ENCODE measurements at places on chromosomes 13 and 19.
A peak's percentile ranks its signal among the peaks of the same experiment; 100 is the strongest.

- no peak for DNase-seq
Measured at GRCh38 chr19:28508666-28509065, 704.3 kb downstream of the UQCRFS1 start.

- no peak for DNase-seq
Measured at GRCh38 chr19:23698711-23699520, 11.9 kb upstream of the ZNF675 start.

GRCh38 chr13:104949840-104950740, 1585.4 kb downstream of the EFNB2 start:
- DNase-seq, result no peak

DNA sequence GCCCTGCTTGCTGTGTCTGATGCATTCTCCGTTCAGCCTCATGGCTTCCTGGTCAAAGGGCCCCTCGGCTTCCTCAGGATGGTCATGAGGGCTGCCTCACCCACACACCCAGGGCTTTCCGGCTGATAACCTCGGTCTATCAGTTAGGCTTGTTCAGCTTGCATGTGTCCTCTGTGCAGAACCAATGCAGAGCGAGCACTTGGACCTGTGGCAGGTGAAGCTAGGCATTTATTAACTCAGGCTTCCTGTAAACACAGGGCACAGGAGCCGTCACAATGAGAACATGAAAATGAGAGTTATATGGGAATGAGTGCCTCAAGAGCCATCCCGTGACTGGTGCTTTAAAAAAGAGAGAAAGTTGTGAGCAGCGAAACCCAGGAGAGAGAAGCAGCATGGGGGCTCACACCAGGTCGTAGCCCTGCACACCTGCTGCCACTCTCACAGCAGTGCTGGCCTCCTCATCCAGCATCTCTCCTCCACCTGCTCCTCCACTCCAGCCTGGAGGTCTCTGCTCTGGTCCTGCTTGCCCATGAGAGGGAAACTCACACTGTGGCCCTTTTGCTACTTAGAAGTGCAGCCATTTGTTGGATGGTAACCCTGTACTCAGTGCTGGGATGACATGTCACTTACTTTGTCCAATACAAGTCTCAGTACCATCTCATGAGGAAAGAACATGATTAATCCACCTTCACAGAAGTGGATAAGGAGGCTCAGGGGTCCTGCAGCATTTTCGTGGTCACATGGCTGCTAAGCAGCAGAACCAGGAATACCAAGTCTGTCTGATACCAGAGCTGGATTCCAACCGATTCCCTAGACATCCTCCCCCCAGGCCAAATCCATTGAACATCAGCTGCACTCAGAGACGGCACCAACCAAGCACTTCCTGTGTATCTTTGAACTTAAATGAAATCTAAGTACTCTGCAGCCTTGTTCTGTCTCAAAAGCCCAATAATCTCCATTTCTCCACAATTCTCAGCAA, 50.5 kb upstream of the IRS2 start:
- no peak for DNase-seq

DNA sequence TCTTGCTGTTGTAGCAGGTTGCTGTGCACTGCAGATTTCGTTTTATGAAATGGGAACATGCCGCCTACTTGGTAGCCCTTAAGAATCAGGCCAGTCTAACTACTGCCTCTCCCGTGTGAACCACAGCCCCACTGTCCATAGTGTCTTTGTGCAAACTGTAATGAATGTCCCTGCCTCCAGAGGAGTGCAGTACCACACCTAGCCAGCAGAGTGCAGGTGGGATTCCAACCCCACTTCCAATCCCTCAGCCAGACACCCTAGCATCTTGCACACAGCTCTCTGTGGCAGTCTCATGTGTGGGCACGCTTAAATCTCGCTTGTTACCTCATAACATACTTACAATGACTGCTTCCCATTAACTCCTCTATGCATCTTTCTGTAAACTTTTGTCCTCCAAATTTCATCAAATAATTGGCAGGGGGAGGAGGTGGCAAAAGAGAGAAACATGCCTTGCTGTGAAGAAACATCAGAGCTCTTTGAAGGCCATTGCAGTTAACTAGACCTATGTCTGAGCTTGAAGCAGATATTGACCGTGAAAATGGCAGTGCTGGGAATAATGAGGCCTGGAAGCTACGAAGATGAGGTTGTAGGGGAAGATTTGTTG, 47.2 kb downstream of the ZAR1L start:
- peak; percentile 51 for DNase-seq

DNA sequence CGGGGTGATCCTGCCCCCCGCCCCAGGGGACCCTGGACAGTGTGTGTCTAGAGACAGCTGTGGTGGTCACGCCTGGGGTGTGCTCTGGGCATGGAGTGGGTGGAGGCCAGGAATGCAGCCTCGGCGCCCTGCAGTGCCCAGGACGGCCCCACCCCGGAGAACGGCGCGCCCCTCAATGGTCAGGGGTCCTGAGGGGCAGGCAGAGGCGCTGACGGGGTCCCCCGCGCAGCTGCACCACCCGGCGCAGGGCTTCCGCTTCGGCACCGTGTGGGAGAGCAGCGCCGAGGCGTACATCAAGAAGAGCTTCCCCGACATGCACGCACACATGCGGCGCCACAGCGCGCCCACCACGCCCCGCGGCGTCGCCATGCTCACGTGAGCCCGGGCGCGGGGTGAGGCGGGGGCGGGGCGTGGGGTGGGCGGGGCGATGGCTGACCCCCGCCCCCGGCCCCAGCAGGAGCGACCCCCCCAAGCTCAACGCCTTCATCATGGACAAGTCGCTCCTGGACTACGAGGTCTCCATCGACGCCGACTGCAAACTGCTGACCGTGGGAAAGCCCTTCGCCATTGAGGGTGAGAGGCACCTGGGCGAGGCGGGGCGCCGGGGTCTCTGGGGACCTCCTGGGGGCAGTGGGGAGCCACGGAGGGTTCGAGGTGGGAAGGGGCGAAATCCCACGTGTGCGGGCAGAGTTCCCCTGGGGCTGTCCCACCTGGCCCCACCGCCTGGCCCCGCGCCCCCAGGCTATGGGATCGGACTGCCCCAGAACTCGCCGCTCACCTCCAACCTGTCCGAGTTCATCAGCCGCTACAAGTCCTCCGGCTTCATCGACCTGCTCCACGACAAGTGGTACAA, 7.4 kb downstream of the GRIN3B start:
- DNase-seq, result no peak

DNA sequence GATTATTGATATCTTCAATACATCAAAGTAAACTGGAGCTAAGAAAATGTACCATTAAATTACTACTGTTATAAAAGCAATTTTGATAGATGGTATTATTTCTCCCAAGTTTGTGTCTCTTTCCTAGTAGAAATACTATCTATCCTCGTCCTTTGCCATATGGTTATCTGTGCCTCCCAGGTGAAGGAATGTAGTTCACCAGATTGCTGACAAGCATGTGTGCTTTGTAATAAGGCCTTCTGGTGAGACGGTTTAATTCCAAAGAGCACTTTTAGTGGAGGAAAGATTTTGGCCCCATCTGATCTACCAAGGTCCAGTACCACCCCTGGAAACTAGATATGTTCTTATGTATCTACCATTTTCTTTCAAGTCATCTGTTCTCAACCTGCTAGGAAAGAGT, 243.6 kb downstream of the DLEU7 start:
- DNase-seq, result no peak

- no peak for DNase-seq
Measured at GRCh38 chr13:76610819-76611415, 275.3 kb downstream of the KCTD12 start.

DNA sequence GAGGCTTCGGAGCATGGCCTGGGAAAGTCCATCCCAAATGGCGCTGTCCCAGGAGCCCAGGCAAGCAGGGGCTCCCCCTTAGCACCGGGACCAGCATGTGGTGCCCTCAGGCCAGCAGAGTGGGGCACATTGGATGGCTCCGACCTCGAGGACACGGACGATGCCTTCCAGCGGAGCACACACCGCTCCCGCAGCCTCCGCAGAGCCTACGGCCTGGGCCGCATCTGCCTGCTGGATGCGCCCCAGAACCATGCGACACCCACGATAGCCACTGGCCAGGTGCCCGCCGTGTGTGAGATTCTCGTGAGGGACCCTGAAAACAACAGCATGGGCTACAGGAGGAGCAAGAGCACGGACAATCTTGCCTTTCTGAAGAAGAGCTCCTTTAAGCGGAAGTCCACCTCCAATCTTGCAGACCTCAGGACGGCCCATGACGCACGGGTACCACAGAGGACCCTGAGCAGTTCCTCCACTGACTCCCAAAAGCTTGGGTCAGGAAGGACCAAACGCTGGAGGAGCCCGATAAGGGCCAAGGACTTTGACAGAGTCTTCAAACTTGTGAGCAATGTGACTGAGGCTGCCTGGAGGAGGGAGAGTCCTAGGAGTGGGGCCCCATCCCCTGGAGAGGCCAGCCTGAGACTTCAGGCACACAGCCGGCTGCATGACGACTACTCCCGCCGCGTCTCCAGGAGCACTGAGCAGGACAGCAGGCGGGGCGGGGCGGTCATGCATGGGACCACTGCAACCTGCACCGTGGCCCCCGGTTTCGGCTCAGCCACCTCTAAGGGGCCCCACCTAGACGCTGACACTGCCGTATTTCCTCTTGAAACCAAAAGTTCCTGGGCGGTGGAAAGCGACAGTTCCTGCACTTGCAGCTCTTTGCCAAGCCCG, 63.1 kb downstream of the SPATA13 start:
- DNase-seq, result no peak

- no peak for DNase-seq
Measured at GRCh38 chr13:32216281-32216680, 98.9 kb downstream of the ZAR1L start.

GRCh38 chr13:74103970-74104555, 30.1 kb downstream of the KLF12 start:
- DNase-seq, result no peak

DNA sequence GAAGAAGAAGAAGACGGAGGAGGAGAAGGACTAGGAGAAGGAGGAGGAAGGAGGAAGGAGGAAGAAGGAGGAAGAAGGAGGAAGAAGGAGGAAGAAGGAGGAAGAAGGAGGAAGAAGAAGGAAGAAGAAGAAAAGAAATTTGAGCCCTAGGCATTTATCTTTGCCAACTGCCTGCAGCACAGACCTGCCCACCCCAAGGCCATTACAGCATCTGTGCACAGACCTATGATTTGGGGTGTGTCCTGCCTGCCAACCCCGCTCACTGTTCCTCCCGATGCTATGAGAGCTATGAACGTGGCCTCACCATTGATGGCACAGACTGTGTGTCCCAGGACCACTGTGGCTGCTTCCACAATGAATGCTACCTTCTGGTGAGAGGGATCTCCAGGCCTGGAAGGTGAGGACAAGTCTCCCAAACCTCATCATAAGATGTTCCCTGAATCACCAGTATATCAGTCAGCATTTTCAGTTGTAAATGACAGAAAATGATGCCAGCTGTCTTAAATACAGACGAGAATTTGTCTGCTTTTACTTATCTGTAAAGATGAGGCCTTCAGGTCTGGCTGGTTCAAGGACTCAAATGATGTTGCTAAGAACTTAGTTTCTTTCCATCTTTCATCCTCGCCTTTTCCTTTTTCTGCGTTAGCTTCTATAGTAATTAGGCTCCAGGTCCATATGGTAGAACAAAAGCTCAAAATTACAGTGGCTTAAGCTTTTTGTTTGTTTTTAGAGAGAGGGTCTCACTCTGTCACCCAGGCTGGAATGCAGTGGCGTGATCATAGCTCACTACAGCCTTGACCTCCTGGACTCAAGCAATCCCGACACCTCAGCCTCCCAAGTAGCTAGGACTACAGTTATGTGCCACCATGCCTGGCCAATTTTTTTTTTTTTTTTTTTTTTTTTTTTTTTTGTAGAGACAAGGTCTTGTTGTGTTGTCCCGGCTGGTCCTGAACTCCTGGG, 3.9 kb upstream of the SDHAF1 start:
- no peak for DNase-seq

DNA sequence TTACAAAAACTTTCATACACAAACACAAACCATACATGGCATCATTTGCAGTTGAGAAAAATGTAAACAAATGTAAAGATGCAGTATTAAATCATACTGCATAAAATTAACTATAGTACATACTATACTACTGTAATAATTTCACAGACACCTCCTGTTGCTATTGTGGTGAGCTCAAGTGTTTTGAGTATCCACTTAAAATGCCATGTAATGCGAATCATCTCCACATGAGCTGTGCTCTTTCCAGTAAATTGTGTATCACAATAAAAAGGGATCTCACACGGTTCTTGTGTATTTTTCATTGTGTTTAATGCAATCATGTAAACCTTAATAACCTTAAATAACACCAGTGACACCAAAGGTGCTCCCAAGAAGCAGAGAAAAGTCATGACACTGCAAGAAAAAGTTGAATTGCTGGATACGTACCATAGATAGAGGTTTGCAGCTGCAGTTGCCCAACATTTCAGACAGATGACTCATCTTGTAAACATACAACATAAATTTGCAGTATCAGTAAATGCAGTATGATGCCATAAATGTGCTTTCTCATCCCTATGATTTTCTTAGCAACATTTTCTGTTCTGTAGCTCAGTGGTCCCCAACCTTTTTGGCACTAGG, 166.6 kb downstream of the RAP2A start:
- DNase-seq, result no peak

- DNase-seq, result no peak
Measured at GRCh38 chr19:15285896-15286591, 46.3 kb downstream of the BRD4 start.

DNA sequence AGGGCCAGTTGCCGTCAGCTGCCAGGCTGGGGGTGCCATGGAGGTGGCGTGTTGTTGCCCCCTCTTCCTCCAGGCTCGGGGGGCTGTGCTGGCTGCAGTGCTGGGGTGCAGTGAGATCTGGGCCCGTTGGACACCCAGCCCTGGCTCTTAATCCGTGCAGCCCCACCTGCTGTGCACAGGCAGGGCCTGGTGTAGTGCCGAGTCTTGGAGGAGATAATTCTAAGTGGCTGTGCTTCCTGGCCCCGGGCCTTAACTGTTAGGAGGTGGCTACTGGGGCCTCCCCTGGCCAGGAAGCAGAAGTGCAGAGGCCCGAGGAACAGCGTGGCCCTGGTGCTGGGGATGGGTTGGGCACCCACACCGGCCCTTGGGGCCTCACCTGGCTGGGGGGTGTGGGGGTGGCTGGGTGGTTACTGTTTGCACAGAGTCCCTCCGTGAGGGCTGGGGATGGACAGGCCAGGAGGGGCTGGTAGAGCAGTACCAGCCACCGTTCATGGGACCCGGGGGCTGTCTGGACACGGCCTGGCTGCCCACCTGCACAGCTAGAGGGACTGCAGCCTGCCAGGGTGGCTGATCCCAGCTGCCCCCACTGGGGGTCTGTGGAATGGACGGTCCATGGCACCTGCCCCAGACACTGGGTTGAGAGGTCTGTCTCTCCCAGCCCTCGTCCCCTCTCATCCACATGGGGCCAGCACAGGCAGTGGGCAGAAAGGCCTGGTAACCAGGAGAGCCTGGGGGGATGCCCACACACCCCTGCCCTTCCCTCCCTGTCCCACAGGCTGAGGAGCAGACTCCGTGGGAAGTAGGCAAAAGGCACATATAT, 3.3 kb downstream of the GPX4 start:
- DNase-seq, result no peak

DNA sequence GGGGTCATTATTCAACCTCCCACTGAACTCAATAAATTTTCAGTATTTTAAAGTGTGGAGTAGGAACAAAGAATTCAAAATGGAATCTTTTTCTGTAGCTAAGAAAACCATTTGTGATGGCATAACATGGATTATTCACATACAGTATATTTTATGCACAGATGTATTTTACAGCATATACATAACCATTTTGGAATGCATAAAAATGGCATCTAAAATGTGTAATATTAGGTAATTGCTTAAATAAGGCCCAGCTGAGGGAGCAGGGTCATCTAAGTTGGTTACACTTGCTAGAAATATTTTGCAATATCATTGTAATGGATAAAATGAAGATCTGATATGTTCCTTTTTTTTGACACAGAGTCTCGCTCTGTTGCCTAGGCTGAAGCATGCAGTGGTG, 146.9 kb downstream of the LMO7 start:
- no peak for DNase-seq

All from HCT116 (cell line).